ENCODE measurements at places on chromosomes 7 and 10. TPM values are rescaled to one million over a fixed set of nuclear protein-coding genes. Genes with fewer than 3 reads are reported as not detected.
A peak's percentile ranks its signal among the peaks of the same experiment; 100 is the strongest.

DNA sequence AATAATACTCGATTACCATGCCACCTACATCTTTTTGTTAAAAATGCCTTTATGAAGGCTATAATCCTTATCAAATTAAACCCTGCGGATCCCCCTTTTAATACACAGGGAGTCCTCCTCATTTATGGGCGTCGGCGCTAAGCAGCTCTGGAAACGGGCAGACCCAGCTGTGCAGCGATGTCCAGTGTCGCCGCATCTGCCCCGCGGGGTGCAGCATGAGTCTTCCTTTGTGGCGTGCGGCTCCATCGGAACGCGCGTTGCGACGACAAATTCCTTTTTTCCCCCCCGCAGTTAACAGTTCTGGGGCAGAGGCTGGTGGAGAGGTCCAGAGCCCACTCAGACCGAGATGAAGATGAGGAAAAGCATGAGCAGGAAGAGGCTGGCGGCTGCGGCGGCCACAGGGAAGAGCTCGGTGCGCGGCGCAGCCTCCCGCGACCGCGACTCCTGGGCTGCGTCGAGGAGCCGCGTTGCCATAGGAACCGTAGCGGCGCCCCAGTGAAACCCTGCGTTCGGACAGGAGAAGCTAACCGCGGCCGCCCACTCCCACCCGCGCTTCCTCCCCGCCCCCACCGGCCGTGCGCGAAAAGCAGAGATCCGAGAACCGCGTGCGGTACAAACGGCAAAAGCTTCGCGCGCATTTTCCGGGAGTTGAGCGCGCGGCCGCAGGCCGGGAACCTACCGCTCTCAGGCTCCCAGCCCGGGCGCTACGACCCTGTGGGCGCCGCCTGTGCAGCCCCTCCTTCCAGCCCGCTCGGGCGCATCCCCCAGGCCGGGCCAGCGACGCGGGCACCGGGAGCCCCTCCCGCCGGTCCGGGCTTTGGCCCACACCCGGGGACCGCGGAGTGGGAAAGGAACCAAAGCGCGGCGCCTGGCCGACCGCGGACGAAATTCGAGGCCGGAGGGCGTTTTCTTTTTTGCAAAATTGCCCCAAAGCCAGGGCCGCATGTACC is 130.6 kb downstream of the SPAG6 start:
- peak; percentile 35 for DNase-seq

GRCh38 chr10:5697342-5697741 is 12.7 kb downstream of the TASOR2 start:
- DNase-seq = no peak

The ZNF398 gene
- total RNA-seq = 6.6 TPM

- no peak for DNase-seq
Observed at GRCh38 chr7:18290865-18291264, 204.7 kb upstream of the HDAC9 start.

The NUPR2 gene
- total RNA-seq = 0.60 TPM

Data from activated naive CD4-positive, alpha-beta T cell treated with anti-CD3 and anti-CD28 coated beads, Interleukin-2, amount 50 U/mL, for 72 hours (primary cell).